ENCODE measurements at places on chromosomes 3 and 15.

DNA sequence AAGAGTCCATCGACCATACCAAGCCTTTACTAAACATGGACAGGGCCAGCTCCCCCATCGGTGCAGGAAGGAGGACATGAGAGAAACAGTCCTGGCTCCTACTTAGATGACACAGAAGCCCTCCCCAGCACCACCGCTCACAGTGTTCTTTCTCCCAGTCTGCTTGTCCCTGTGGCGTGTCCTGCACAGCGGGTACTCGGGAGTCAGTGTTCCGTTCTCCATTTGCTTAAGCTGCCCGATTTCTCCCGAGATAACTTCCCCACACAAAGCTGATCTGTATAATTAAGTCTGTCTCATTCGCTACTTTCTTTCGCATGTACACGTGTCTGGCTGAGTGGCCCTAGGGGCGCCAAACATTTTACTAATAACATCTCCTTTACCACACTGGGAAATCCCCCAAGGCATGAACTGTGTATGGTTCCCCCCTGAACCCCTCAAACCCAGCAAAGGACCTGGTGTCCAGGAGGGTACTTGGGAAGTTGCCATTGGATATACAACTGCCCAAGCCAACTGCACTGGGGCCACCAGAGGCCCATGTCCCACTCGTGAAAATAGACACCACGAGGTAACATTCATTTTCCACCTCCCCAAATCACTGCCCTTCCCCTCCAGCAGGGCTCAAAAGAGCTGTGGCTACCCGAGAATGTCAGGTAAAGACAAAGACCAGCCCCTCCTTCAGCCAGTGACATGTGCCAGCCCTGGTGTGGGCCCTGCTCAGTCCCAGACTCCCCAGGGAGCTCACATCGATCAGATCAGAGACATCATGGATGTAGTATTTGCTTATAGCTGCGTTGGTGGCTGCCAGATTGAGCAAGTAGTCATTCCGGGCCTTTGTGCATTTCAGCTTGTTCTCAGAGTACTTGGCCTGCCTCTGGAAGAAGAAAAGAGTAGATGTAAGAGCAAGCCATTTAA lies 96.5 kb upstream of the RAD18 start:
- no peak for DNase-seq

DNA sequence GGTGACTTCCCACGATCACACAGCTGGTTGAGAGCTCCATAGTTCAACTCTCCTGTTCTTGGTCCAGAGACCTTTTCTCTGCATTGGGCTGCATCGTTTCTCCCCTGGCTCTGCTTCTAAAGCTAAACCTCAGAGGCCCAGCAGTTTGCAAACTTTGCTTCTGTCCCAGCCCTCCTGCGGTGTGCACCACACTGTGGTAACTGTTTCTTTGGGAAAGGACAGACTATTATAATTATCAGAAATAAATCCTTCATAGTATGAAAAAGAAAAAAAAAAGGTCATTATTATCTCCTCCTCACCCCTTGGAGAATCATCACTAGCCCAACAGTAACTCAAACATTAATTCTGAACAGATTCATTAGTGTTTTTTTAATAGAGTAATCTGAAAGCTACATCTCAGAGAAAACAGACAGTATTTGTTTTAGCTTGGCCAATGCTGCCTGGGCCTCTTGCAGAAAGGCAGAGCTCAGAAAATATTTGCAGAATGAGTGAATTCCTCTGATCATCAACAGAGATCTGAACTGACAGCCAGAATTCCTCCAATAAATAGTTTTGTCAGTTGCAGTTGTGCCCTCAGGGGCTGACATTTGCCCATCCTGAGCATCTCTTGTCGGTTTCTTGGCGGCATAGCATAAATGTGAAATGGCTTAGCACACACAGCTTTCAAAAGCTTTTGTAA lies 52.9 kb downstream of the BFSP2 start:
- no peak for DNase-seq

DNA sequence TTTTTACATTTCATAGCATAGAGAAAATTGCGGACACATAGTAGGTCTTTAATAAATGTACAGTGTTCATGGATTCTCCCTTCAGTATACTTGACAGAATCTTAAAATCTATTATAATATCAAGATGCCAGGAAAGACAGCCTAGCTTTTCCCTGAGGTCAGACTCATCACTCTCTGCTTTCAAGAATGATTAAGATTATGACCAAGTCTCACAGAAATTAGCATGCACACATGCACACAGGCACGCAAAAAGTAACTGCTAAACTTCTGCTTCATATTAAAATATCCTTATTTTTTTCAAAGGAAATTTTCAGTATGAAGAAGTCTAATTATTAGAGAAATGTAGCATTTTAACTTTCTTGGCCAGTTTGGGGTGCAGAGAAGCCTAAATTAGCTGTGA lies 493.8 kb upstream of the NECTIN3 start:
- no peak for DNase-seq

- no peak for DNase-seq
These were observed 799 bp downstream of the ABI3BP start for GRCh38 chr3:100992231-100993012.

- no peak for DNase-seq
These were observed 565.1 kb downstream of the ZNF385D start for GRCh38 chr3:21185816-21186314.

DNA sequence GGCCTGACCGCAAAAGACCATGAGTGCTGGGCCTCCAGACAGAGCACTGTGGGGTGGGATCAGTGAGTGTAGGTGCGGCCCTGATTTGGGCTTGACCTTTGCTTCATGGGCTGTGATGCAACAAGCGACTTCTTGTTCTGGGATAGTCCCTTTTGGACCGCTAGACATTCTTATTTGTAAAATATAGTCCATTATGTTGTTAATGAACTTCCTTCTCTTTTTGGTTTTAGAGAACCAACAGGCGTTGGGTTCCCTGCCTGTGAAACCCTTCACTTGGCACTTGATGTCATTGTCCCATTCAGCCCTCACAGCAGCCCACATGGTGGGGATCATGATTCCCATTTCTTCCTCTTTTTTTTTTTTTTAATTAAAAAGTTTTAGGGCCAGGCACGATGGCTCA lies 15.8 kb upstream of the TRH start:
- no peak for DNase-seq
